Mesendoderm (in vitro differentiated cells): ENCODE measurements at places on chromosomes 12 and 14.
A peak's percentile ranks its signal among the peaks of the same experiment; 100 is the strongest.

DNA sequence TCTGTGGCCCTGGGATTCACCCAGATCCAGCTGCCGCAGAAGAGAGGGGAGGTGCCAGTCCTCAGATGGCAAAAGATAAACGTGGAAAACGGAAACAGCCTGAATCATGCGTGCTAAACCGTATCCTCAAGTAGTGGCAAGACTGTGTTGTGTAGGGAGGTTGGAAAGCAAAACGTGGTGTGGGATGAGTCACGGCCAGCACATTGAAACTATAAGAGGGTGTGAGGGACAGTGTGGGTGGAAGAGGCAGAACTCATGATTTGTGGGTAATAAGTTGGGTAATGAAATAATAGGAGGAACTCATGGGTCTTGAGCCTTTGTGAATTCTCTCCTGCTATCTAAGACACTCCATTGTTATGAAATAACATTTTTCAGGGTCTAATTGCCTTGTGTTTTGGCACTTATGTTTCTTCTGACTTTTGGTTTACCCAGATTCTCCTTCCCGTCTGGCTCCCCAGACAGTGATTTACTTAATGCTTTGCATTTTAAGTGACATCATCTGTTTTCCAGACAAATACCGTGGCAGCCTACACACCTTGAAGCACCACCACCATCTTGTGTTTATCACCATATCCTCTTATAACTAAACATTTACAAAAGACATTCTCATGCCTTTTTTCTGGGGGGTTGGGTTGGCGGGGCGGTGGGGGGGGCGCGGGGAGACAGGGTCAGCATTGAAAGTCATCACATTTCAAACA lies 62.3 kb upstream of the PTCSC3 start:
- DNase-seq: no peak

- DNase-seq: peak; percentile 98
Observed at GRCh38 chr12:10211940-10212738, 538 bp upstream of the GABARAPL1 start.

GRCh38 chr14:76464856-76465255 lies 88.9 kb downstream of the ESRRB start:
- no peak for DNase-seq

- DNase-seq: peak; percentile 73
Observed at GRCh38 chr12:88450136-88450535, 130.1 kb downstream of the KITLG start.

DNA sequence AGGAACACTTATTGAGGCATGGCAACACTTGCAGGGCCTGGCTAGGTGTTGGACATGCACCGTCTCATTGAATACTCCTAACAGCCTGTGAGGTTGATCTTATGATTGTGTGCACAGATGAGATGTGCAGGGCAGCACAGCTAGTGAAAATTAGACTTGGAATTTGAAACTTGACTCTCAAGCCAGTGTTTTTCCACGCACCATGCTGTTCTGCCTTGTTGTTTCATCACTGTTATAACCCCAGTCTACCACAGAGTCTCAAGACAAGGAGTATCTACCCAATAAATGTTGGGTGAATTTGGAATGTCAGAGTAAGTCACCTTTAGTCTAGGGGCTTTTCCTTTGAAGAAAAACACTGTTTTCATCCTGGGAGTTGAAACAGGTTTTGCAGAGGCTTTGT lies 55.8 kb upstream of the LRIG3 start:
- DNase-seq: no peak

DNA sequence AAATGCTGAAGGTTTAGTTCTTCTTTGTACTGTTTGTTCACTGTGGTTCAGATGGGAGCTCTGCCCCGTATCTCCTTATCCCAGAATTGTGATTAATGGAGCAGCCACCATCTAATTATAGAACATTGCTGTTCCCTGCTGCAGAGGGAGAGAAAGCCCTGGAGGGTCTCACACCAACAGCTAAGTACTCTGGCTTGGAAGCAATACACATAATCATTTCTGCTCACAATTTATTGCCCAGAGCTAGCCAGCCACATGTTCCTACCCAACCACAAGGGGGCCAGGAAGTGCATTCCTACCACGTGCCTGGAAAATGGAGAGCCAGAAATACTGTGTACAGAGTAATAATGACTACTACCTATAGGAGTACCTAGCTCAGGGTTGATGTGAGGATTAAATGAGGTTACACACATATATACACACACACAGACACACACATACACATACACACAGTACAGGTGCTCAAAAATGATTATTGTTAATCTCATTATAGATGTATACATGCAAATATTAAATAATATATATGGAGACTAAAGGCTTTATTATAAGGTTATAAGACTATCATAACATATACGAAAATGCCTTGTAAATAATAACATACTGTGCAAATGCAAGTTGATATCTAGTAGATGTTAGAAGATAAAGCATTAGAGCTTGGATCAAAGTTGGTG lies 22.3 kb downstream of the MSRB3 start:
- DNase-seq: peak; percentile 67
